ENCODE measurements at places on chromosomes 5 and 9. TPM values are rescaled to one million over a fixed set of nuclear protein-coding genes. Genes with fewer than 3 reads are reported as not detected.

PCDHB6 gene
- not detected for total RNA-seq

GRCh38 chr5:7794311-7794710 is 56.6 kb downstream of the CFAP90 start:
- DNase-seq: no peak

DNA sequence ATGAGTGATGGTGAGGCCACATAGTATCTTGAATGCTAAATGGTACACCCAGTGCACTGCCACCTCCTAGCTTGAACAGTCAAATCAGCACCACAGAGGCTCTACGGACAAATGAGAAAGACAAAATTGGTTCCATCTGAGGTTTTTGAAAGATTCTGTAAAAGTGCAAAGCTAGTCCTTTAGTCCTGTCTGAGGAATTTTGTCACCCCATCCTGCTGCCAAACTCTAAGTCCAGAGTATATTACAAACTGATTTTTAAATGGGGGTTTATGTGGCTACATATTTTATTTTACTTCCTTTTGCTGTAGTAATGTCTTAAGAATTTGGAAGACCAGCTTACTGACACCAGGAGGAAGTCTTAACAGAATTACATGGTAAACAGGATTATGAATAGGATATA is 7.7 kb downstream of the FREM1 start:
- no peak for DNase-seq

DNA sequence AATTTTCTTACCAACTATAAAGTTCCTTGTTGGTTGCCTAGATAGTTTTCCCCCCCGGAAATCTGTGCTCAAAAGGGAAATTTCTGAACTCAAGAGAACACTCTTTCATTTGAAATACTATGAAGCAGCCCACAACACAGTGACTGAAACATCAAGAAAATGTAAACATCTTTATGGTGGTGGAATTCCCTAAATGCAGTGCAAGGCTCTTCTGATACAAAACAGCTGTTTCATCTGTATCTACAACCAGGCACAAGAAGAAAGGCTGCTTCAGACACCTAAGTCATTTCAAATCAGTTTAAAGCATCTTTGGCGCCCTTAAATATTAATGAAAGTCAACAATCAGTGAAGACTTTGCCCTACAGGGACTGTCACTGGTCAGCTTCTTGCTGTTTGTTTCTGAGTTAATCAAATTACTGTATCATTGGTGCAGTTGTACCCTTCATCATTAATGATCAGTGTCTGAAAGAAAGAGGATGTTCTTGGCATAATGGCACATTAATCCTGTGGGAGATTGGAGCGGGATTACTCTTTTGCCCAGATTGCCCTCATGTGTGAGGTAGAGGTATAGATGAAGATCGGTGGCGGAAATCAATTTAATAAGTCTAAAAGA is 947.0 kb downstream of the NR2F1-AS1 start:
- DNase-seq: no peak

GRCh38 chr5:174723979-174724483 is 351 bp upstream of the MSX2 start:
- no peak for DNase-seq

PCDHA1 gene
- not detected for total RNA-seq

ANKRD34B gene
- not detected for total RNA-seq

- no peak for DNase-seq
Measured at GRCh38 chr9:110125763-110126351, 82.1 kb downstream of the C9orf152 start.

DNA sequence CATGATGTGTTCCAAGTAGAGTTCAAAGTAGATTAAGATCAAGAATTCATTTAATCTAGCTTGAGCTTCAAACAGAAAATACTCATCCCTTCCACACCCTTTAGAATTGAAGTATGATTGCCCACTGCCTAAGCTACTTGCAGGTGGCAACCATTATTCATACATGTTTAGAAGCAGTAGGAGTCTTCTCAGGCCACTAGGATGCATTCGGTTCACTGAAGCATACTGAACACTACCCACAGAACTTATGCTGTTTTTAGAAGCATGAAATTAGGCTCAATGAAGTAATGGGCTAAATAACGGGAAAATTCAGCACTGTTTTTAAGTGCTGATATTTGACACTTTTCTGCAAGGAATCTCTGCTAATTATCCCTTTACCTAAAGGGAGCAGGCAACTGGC is 263.4 kb downstream of the DEPDC1B start:
- no peak for DNase-seq

DNA sequence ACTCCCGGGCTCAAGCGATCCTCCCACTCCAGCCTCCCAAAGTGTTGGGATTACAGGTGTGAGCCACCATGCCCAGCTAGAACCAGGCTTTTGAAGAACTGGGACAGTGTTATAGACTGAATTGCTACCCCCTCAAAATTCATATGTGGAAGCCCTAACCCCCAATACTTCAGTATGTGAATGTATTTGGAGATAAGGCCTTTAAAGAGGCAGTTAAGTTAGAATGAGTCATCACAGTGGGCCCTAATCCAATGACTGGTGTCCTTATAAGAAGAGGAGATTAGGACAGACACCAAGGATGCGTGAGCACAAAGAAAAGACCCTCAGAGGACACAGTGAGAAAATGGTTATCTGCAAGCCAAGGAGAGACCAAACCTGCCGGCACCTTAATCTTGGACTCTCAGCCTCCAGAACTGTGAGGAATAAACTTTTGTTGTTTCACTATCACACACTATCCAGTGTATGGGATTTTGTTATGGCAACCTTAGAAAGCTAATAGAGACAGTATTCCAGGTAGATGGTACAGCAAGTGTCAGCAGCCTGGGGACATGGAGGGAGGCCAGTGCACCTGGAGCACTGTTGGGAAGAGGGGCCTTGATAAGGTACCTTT is 31.4 kb upstream of the ERGIC1 start:
- DNase-seq: no peak

ARAP3 gene
- total RNA-seq: 13.3 TPM

GRCh38 chr9:546235-546634 is 295.3 kb upstream of the DMRT1 start:
- no peak for DNase-seq

- no peak for DNase-seq
Measured at GRCh38 chr5:179599100-179599499, 24.4 kb downstream of the HNRNPH1 start.

- no peak for DNase-seq
Measured at GRCh38 chr5:16600397-16600796, 16.4 kb downstream of the RETREG1 start.

- no peak for DNase-seq
Measured at GRCh38 chr5:149127394-149127955, 13.8 kb upstream of the ABLIM3 start.

PCDHGC4 gene
- total RNA-seq: 4.9 TPM

DNA sequence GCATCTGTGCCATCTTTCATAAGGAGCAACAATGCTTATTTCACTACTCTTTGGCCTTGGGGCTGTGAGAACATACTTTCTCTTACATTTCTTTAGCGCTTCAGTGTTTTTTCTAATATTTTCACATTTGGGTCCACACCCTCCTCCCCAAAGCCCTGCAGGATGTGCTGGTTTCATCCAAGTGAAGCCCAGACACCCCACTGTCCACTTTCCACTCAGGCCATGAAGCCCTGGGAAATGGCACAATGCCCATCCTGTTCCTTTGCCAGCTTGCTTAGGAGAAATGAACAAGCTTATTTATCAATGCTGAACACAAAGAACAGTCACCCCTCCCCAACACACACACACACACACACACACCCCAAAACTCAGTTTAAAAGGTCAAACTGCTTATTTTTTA is 17.3 kb upstream of the TMOD1 start:
- DNase-seq: no peak

C5orf46 gene
- not detected for total RNA-seq

GRCh38 chr9:136686794-136687711 is at the start of gene AGPAT2:
AGPAT2 (minus strand) TSS chr9:136687457; CDS start chr9:136687357, 100 bp downstream.
- DNase-seq: no peak

- DNase-seq: no peak
Measured at GRCh38 chr5:44911501-44911900, 102.8 kb downstream of the MRPS30 start.

DNA sequence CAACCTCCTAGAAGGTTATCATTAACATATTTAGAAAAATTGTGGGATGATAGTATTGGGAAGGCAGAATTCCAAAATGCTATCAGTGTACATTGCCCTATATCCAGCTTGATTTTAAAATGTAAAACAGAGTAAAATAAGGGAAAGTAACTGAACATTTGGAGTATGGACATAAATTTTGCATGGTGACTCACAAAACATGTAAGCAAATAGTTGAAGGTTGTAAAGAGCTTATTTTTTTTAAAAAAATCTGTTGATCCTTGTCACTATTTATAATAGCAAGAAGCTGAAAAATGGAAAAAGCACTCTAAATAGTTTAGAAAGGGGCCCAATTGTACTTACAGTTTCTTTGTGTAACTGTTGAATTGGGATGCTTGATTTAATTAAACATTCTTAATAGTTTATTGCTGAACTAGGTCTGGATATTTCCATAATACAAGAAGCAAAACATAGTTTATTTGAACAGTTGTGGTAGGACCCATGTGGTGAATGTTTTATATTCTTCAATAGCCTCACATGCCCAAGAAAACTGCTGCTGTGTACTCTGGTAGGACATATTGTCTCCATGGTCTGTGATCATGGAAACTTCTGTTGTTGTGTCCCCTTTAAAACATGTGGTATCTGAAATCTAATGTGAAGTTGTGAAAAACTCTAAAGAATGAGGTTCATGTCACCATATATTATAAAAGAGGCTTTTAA is 82.4 kb downstream of the NNT start:
- no peak for DNase-seq

DNA sequence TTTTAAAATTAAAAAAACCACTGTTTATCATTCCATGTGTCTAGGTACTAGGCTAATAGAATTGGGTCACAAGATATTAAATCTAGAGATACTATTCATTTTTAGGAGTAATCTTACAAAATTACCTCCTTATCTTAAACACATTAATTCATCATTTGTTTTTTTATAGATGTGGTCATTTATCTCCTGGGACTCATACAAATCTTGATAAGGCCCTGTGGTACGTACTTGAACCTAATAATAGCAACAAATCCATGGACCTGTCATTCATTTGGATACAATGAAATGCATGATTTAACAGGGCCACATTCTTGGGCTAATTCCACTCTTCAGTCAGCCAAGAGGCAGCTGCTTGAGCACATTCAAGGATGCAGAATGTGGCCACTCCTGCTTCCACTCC is 66.4 kb upstream of the MARCHF11 start:
- DNase-seq: no peak

DNA sequence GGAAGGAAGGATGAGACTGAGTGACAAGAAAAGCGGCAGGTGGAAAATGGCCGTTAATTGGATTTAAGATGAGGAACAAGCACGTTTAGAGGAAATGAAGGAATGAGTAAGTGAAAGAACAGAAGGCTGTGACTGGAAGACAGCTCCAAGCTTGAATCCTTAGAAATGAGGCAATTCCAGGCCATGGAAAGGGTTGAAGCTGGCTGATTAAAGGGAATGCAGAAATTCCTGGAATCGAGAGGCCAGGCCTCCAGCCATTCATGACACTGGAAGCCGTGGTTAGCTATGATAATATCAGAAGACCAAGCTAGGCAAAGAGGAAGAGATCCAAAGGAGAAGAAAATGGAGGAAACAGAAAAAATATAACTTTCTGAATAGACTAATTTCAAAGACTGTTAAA is 84.2 kb downstream of the ARL15 start:
- no peak for DNase-seq

DMAC1 gene
- 12.3 TPM for total RNA-seq

DNA sequence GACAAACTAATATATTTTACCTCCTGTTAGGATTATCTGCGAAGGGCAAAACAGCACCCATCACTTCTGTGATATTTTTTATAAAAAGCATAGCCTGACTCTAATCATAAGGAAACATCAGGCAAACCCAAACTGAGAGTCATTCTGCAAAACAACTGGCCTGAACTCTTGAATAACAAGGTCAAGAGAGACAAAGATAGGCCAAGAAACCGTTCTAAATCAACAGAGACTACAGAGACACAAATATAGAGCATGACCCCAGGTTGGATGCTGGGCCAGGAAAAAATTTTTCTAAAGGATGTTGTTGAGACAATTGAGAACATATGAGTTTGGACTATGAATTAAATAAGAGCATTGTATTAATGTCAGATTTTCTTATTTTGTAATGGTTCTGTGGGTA is 384.9 kb downstream of the NFIB start:
- no peak for DNase-seq

QRFP gene
- not detected for total RNA-seq

- DNase-seq: no peak
Measured at GRCh38 chr9:100029251-100029650, 69.5 kb downstream of the ERP44 start.

TAF11L8 gene
- not detected for total RNA-seq

- no peak for DNase-seq
Measured at GRCh38 chr9:82729991-82730589, 332.9 kb downstream of the RASEF start.

DNA sequence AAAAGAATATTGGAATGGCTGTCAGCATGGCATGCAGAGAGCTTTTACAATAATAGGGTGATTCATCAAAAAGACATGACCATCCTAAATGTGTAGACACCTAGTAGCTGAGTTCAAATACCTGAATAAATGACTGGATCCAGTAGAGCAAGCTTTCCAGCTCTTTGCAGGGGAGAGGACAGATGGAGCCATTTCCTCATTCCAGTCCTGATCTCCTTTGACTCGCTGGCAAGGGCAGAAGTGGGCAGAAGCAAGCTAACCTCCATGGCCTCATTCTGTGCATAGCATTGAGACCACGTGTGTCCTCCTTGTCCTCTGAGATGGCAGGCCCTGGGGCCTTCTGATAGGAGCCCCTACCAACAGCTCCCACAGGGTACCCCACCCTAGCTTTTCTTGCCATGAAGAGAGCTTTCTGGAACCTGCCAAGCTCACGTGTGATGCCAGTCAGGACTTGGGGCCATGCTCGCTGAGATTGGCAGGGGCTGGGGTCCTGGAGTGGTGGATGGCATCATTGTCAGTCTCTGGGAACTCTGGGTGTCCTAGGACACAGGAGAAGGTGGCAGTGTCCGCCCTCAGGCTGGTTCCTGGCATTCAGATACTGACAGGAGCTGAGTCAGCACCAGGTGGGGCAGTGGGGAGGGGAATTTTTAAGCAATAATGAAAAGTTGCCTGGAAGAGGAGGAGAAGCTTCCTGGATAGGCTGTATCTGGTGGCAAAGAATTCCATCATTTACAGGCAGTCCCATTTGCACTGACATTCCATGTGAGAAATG is 33.6 kb downstream of the WWC1 start:
- no peak for DNase-seq

PCDHGA12 gene
- total RNA-seq: 10.6 TPM

- DNase-seq: no peak
Measured at GRCh38 chr9:77838986-77839385, 190.9 kb upstream of the GNA14 start.

CDKN2B-AS1 gene
- total RNA-seq: 5.9 TPM

Data from vagina (tissue), 2 donors.